H9 (cell line): ENCODE measurements at places on chromosomes 12 and 14. TPM values are rescaled to one million over a fixed set of nuclear protein-coding genes. Genes with fewer than 3 reads are reported as not detected.

DNA sequence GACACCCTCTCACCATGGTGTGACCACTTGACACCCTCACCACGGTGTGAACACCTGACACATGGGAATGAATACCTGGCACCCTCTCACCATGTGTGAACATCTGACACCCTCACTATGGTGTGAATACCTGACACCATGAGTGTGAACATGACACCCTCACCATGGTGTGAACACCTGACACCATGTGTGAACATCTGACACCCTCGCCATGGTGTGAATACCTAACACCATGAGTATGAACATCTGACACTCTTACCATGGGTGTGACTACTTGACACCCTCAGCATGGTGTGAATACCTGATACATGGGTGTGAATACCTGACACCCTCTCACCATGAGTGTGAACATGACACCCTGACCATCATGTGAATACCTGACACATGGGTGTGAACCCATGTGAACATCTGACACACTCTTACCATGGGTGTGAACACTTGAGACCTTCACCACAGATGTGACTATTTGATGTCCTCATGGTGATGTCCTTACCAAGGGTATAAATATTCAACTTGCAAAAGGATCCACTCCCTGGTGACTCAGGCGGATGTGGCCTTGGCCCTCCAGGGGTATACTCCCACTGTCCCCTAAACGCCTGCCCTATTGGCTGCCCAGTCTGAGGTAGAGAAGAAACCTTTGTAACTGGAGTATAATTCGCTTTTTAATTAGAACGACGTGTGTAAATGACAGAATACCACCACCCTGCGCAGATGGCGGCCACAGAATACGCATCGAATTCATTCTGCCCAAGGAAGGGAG is 29.1 kb downstream of the RFLNA start:
- H3K36me3 ChIP-seq: peaks cover 27% of the 10 kb centered on the region
- H3K27ac ChIP-seq: no peak overlapping the region
- no peaks in the 10 kb centered on the region for H3K27me3 ChIP-seq
- H3K4me1 ChIP-seq: no peaks in the 10 kb centered on the region

- H3K4me1 ChIP-seq: no peaks in the 10 kb centered on the region
- H3K36me3 ChIP-seq: no peaks in the 10 kb centered on the region
- no peak overlapping the region for H3K27ac ChIP-seq
These were observed 5.1 kb downstream of the PRKAG1 start for GRCh38 chr12:49013428-49013827.

- no peak for DNase-seq
- no peaks in the 10 kb centered on the region for H3K4me1 ChIP-seq
- H3K27ac ChIP-seq: no peak overlapping the region
- H3K4me3 ChIP-seq: no peak overlapping the region
- H3K36me3 ChIP-seq: no peaks in the 10 kb centered on the region
These were observed 192.9 kb upstream of the OR4E1 start for GRCh38 chr14:21866479-21866878.

SLC7A8 gene
- 77.9 and 84.5 TPM in 2 replicates for total RNA-seq

VASH1 gene
- 5.8 and 6.2 TPM in 2 replicates for total RNA-seq

SLC16A7 gene
- total RNA-seq: 2.2 and 2.5 TPM in 2 replicates
